Psoas muscle (tissue), 8 donors: ENCODE measurements at places on chromosomes 1 and 21. TPM values are rescaled to one million over a fixed set of nuclear protein-coding genes. Genes with fewer than 3 reads are reported as not detected.
A peak's percentile ranks its signal among the peaks of the same experiment; 100 is the strongest.

DNA sequence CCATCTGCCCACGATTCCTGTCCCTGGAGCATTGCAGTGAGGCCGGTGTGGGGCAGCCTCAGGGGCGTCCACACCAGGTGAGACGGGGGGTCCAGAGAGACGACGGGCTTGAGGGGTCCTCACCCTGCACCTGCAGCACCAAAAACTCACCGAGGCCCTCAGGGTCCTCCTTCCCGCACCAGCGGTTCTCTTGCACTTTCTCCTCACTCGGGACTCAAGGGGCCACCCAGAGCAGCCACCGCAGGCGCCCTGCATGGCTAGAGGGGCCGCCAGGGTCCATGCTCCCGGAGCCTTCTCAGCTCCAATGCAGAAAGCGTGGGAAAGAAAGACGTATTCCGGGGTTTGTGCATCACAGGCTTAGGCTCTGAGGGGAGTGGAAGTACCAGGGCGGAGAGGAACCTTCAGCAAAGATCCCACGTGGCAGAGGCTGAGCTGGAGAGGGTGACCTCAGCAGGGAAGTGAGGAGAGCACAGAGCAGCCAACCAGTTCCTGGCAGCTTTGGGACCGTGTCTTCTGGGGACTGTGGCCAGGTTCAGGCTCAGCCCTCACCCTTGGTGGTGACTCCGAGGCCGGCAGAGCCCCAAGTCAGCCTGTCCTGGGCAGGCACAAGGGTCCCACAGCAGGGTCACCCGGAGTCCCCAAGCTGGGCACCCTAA is 19.5 kb upstream of the COL6A2 start:
- H3K27ac ChIP-seq, result no peak overlapping the region
- H3K4me3 ChIP-seq, result no peak overlapping the region
- no peaks in the 10 kb centered on the region for H3K4me1 ChIP-seq
- no peaks in the 10 kb centered on the region for H3K36me3 ChIP-seq
- peak; percentile 72 for DNase-seq
- H3K27me3 ChIP-seq, result peaks cover 32% of the 10 kb centered on the region

DNA sequence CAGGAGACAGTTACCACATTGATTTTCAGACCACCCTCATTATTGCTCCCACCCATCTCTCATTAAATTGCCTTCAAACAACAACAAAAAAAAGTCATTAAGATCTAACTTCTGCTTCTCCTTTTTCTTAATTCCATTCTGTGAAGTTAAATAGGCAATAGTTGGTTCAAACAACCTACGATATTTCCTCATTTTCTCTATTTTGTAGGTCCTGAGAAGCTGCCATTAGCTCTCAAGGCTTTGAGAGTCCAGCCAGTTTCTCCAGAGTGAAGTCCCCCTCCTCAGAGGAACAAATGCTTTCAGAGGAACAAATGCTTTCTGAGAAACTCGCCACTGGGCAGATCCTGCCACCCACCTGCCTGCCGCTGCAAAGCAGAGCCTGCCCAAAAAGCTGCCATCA is 125.6 kb downstream of the ETS2 start:
- H3K4me1 ChIP-seq, result peaks cover 5% of the 10 kb centered on the region
- H3K4me3 ChIP-seq, result no peak overlapping the region
- DNase-seq, result no peak
- no peaks in the 10 kb centered on the region for H3K36me3 ChIP-seq
- H3K27ac ChIP-seq, result no peak overlapping the region

DNA sequence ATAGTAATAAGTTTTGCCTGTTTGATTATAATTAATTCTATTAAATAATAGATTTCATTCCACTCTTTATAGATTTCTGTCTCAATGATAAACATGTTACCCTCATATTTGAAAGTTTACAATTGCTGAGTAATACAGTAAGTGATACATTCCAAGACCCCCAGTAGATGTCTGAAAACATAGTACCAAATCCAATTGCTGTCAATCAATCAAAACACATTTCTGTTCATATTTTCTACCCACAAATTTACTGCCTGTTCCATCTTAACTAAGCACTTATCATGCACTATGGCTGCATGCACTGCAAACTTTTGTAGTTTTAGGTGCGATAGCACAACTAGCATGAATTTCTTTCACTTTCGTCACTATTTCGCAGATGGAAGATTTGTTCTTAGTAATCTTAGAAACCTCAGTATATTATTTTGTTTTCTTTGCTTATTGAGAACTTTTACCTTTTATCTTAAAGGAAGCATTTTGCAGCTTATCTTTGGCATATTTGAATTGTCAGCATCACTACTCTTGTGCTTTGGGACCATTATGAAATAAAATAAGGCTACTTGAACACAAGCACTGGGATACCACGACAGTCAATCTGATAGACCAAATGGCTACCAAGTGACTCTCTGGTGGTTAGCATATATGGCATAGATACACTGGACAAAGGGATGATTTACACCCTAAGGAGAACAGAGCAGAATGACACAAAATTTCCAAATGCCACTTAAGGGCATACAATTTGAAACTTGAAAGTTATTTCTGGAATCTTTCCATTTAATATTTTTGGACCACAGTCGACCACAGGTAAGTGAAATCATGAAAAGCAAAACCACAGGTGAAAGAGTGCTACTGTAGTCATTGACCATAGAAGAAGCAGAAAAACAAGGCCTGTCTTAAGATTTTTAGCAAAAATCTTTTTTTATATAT is 67.6 kb downstream of the RGS13 start:
- peaks cover 7% of the 10 kb centered on the region for H3K4me1 ChIP-seq
- no peak overlapping the region for H3K27ac ChIP-seq
- DNase-seq, result no peak
- no peaks in the 10 kb centered on the region for H3K36me3 ChIP-seq

The KCNAB2 gene
- polyA plus RNA-seq, result 1.7 TPM

The CDKN2C gene
- 12.7 TPM for polyA plus RNA-seq

DNA sequence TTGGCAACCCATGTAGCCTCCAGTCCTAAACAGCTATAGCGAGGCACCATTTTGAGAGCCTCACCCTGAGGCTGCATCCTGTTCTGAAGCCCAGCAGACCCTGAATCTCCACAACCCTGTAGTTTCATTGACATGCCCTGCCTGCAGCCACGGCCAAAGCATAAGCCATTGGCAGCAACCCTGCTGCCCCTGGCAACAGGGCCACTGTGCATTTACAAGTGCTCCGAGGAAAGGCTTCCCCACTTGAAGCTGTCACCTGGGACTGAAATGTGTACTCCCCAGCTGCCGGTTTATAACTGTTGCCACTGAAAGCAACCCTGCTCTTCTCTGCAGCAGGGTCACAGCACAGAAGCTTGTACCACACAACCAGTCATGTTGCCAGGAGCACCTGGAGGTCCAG is 124.2 kb upstream of the OLFM3 start:
- no peak for DNase-seq
- H3K27ac ChIP-seq, result no peak overlapping the region
- H3K27me3 ChIP-seq, result no peaks in the 10 kb centered on the region
- no peaks in the 10 kb centered on the region for H3K4me1 ChIP-seq

DNA sequence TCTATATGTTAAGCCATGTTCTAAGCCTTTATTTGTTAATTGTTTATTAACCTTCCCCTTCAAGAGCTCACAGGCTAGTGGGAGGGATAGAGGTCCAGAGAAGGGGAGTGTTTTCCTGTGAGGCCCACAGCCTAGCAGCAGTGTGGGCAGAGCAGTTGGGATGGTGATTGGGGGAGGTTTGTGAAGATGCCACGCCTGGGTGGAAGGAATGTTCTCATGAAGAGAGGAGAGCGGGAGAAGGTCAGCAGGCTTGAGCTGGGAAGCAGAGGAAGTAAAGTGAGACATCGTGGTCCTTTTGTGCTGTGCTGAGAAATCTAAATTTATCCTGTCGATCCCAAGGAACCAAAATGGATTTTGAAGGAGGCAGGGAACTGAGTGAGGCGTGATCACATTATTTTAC is 42.6 kb downstream of the TRAPPC10 start:
- H3K27ac ChIP-seq, result peak overlapping the region; percentile 65
- no peak overlapping the region for H3K4me3 ChIP-seq
- no peaks in the 10 kb centered on the region for H3K36me3 ChIP-seq
- H3K27me3 ChIP-seq, result no peaks in the 10 kb centered on the region
- peaks cover 37% of the 10 kb centered on the region for H3K4me1 ChIP-seq

DNA sequence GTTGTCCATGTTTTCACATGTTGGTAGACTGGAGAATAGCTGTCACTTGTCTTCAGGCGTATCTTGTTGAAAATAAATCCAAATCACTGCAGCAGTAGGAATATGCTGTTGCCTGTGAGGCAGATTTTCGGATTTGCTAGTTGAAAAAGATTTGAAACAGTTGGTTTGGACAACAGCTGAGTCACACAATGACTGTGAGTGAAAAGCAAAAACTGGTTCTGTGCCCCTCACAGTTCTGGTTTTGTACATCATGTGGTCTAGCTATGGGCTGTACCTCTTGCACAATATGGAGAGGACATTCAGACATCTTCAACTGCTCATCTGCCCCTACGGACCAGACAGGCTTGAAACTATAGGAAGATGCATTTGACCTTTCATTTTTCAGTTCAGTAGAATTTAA is 1.8 kb downstream of the ARF1 start:
- peak; percentile 7 for DNase-seq
- H3K4me3 ChIP-seq, result peak overlapping the region; percentile 99
- H3K27ac ChIP-seq, result peak overlapping the region; percentile 100
- peaks cover 62% of the 10 kb centered on the region for H3K4me1 ChIP-seq
- H3K27me3 ChIP-seq, result no peaks in the 10 kb centered on the region

DNA sequence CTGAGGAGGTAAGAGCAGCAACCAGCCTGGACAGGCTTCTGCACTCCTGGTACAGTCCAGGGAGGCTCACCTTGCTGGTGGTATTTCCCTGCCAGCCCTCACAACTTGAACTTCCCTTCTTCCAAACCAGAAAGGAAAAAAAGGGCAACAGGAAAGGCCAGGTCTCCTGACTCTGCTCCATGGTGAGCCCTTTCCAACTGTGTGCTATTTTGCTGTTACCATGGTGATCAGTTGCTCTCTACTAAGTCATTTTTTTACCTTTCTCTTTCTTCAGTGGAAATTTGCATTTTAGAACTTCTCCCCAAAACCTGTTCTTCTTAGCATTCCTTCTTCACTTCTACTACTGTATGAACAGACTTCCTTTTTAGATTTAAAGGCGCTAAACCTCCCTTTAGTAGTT is 164.3 kb downstream of the GRIK1 start:
- H3K36me3 ChIP-seq, result no peaks in the 10 kb centered on the region
- H3K4me3 ChIP-seq, result no peak overlapping the region
- H3K27ac ChIP-seq, result no peak overlapping the region
- no peaks in the 10 kb centered on the region for H3K4me1 ChIP-seq

DNA sequence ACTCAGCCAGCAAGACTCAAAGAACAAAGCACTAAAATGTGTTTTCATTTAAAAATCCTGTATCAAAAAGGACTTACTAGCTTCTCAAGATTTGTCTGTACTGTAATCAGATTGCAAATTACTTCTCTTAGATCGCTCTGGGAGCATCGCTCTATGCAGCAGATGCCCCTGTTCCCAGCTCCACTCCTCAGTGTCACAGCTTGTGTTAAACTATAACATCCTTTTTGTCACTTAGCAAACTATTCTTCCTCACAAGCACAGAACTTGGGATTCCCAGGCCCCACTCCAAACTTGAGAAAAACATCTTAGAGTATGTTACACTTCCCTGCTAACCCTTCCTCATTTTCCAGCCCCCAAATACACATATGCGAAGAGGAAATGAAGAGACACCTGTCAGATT is 85.1 kb upstream of the CHRM3 start:
- DNase-seq, result no peak
- no peak overlapping the region for H3K4me3 ChIP-seq
